GM23338 (cell line): ENCODE measurements at places on chromosomes 5 and 9. TPM values are rescaled to one million over a fixed set of nuclear protein-coding genes. Genes with fewer than 3 reads are reported as not detected.
A peak's percentile ranks its signal among the peaks of the same experiment; 100 is the strongest.

DNA sequence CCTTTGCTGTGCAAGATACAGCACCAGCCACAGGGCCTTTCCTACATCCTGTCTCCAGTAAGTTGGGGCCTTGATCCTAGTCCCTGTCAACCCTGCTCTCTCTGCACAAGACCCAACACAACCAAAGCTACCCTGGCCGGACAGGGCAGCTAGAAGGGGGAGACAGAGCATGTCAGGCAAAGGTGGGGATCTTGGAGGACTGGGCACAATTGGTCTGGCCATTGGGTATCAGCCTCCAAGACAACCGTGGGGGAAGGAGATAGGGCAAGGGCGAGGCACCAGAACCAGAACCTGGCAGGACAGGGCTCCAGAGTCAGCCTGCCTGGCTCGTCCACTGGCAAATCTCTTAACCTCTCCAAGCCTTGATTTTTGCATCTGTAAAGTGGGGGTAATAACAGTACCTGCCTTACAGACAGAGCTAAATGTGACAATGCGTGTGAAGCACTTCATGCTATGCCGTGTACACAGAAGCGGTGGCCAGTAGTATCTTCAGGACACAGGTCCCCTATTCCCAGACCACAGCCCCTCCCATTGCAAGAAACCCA lies 51.6 kb upstream of the CDKN2AIPNL start:
- H3K36me3 ChIP-seq = no peaks in the 10 kb centered on the region
- H3K27me3 ChIP-seq = no peaks in the 10 kb centered on the region
- no peak overlapping the region for H3K27ac ChIP-seq

- H3K36me3 ChIP-seq = no peaks in the 10 kb centered on the region
- H3K27ac ChIP-seq = no peak overlapping the region
- no peak overlapping the region for H3K4me3 ChIP-seq
- no peaks in the 10 kb centered on the region for H3K27me3 ChIP-seq
These were observed 328.4 kb downstream of the ARHGEF28 start for GRCh38 chr5:73954381-73954780.

DNA sequence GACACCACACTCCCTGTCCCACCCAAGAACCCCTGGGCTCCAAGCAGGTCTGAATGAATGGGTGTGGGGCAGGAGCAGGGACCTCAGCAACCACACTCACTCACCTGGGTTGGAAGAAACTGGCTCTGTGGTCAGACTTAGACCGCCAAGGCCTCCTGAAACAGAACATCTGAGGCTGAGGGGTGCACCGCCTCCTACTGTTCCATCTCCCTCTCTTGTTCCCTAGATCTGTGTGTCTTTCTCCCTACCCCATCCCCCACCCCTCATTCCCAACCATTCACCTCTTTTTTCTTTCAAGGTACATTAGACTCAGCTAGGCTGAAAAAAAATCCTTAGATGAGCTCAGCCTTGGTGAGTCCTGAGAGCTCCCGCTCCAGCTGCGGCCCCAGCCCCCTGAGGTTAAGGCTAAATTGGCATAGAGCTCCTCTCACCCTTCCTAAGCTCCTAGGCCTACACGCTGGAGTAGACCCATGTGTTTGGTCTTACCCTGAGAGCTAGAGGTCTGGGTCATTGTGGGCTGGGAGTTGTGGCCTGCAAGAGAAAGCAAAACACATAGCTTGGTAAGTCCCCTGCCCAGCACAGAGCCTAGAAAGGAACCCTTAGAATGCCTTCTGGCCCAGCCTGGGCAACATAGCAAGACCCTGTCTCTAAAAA lies 4.8 kb downstream of the ECSCR start:
- no peak for DNase-seq
- H3K4me1 ChIP-seq = peaks cover 16% of the 10 kb centered on the region
- no peaks in the 10 kb centered on the region for H3K27me3 ChIP-seq
- no peak overlapping the region for H3K4me3 ChIP-seq

GRCh38 chr5:119789406-119790117 lies 160.2 kb downstream of the FAM170A start:
- no peak for DNase-seq
- H3K4me1 ChIP-seq = no peaks in the 10 kb centered on the region
- no peaks in the 10 kb centered on the region for H3K27me3 ChIP-seq
- H3K27ac ChIP-seq = no peak overlapping the region
- H3K36me3 ChIP-seq = no peaks in the 10 kb centered on the region

- no peaks in the 10 kb centered on the region for H3K36me3 ChIP-seq
- 0 out of 2 replicates have a peak, but pooled peaks cover 6% of the 10 kb centered on the region for H3K27me3 ChIP-seq
- H3K4me1 ChIP-seq = no peaks in the 10 kb centered on the region; the same call in 1 of the 2 replicates
- DNase-seq = no peak
These were observed 8.4 kb upstream of the KIF12 start for GRCh38 chr9:114107286-114108001.

GRCh38 chr5:97026721-97027120 lies 90.8 kb downstream of the LNPEP start:
- H3K4me3 ChIP-seq = no peak overlapping the region
- no peaks in the 10 kb centered on the region for H3K4me1 ChIP-seq
- no peaks in the 10 kb centered on the region for H3K27me3 ChIP-seq
- no peak overlapping the region for H3K27ac ChIP-seq

- H3K27ac ChIP-seq = no peak overlapping the region
- DNase-seq = peak; percentile 40
- peaks cover 22% of the 10 kb centered on the region for H3K4me1 ChIP-seq
- H3K4me3 ChIP-seq = 0 out of 2 replicates have a peak overlapping the region, but pooled peaks have one; percentile 36
These were observed 241.4 kb upstream of the ZNF462 start for GRCh38 chr9:106621313-106622163.

GRCh38 chr5:143567583-143568504 lies 164.4 kb upstream of the NR3C1 start:
- H3K4me3 ChIP-seq = no peak overlapping the region
- no peaks in the 10 kb centered on the region for H3K27me3 ChIP-seq
- no peak overlapping the region for H3K27ac ChIP-seq
- DNase-seq = no peak

DNA sequence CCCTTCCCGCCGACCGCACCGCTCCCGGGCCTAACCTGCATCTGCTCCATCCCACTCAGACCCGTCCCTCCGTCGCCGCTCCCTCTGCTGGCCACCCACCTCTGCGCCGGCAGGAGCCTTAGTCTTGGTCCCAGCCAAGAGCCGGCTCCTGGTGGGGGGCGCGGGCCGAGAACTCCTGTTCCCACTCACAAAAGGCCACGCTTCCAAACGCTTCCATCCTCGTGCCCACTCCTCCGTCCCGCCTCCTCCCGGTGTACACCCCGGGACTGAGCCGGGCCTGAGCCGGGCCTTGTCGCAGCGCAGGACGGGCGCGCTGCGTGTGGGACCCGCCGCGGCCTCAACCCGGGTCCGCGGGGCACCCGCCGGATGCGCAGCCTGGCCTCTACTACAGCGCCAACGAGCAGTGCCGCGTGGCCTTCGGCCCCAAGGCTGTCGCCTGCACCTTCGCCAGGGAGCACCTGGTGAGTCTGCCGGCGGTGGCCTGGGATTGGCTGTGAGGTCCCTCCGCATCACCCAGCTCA lies 7.5 kb downstream of the ADAMTS13 start:
- H3K27me3 ChIP-seq = peaks cover 6% of the 10 kb centered on the region
- DNase-seq = peak; percentile 92
- H3K4me3 ChIP-seq = peak overlapping the region; percentile 70
- no peak overlapping the region for H3K27ac ChIP-seq
- no peaks in the 10 kb centered on the region for H3K36me3 ChIP-seq

- no peak overlapping the region for H3K27ac ChIP-seq
- no peaks in the 10 kb centered on the region for H3K36me3 ChIP-seq
- DNase-seq = no peak
- peaks cover 4% of the 10 kb centered on the region; the same call in 1 of the 2 replicates for H3K4me1 ChIP-seq
- H3K4me3 ChIP-seq = no peak overlapping the region
These were observed 19.7 kb downstream of the PTTG1 start for GRCh38 chr5:160441311-160441781.

DNA sequence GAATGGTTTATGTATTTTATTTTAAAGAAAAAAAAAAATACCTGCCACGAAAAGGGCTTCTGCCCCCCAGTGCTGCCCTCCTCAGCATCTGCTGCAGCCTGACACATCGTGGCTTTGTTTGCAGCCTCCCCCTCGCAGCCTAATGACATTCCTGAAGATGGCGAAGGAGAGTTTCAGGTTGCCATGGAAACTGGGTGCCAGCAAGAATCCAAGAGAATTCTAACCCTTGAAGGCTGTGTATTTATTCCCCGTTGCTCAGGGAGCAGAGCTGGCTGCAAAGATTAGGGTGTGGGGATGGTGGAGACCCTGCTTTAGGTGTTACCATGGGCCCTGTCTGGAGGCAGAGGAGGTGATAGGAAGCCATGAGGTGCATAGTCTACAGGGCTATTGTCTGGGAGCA lies 126.6 kb downstream of the NSG2 start:
- no peak overlapping the region for H3K4me3 ChIP-seq
- no peak overlapping the region for H3K27ac ChIP-seq
- H3K27me3 ChIP-seq = no peaks in the 10 kb centered on the region
- peak; percentile 78 for DNase-seq

DNA sequence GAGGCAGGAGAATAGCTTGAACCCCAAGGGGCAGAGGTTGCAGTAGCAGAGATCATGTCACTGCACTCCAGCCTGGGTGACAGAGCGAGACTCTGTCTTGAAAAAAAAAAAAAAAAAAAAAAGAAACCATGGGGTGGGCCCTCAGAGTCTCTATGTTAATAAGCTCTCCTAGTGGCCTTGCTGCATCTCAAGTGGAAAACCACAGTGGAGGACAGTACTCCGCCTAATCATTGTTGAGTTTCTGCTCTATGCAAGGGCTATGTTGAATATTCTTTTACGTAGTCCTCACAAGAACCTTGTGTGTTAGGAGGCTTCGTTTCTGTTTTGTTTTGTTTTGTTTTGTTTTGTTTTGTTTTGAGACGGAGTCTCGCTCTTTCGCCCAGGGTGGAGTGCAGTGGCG lies 48.9 kb downstream of the TJP2 start:
- no peaks in the 10 kb centered on the region for H3K27me3 ChIP-seq
- no peak for DNase-seq
- H3K36me3 ChIP-seq = peaks cover 27% of the 10 kb centered on the region
- no peak overlapping the region for H3K4me3 ChIP-seq

DNA sequence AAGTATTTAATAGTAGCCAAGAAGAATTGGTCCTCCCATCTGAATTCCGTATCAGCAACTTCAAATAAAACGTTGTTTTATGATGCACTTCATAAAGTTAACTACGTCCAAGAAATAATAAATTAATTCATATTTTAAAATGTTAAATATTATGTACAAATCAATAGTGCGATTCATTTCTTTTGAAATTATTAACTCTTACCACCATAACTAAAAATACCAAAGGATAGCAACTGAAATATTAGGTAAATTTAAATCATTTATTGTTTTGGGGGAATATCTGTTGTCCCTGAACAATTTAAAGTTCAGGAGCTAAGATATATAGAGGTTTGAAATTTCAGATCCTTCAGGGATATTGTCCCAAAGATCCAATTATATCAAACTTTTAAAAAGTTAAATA lies at the start of gene OR2K2:
Gene OR2K2 (minus strand): TSS at position 101 of the 400 bp plus-strand sequence. CDS start 1,791 bp downstream, outside the sequence.
- H3K27ac ChIP-seq = no peak within 1 kb of the TSS
- no peaks in the 10 kb centered on the region; the same call in 1 of the 2 replicates for H3K4me1 ChIP-seq
- H3K27me3 ChIP-seq = no peaks in the 10 kb centered on the region
- no peak for DNase-seq

DNA sequence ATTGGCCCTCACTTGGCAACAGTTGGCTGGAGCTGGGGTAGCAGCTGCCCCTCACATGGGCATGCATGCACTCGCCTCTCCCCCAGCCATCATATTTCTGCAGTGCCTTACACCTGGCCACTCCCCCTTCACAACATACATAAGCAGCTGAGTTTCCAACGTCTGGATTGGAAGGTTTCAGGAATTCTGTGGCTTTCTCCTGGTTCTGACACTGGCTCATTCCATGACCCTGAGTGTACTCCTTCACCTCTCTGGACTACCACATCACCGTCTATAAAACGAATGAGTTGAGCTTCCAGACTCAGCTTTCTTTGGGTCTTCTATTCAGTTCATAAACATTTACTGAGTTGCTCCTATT lies 84.3 kb downstream of the GALNT10 start:
- no peaks in the 10 kb centered on the region for H3K27me3 ChIP-seq
- no peak overlapping the region for H3K4me3 ChIP-seq
- H3K27ac ChIP-seq = no peak overlapping the region
- no peaks in the 10 kb centered on the region for H3K36me3 ChIP-seq

DNA sequence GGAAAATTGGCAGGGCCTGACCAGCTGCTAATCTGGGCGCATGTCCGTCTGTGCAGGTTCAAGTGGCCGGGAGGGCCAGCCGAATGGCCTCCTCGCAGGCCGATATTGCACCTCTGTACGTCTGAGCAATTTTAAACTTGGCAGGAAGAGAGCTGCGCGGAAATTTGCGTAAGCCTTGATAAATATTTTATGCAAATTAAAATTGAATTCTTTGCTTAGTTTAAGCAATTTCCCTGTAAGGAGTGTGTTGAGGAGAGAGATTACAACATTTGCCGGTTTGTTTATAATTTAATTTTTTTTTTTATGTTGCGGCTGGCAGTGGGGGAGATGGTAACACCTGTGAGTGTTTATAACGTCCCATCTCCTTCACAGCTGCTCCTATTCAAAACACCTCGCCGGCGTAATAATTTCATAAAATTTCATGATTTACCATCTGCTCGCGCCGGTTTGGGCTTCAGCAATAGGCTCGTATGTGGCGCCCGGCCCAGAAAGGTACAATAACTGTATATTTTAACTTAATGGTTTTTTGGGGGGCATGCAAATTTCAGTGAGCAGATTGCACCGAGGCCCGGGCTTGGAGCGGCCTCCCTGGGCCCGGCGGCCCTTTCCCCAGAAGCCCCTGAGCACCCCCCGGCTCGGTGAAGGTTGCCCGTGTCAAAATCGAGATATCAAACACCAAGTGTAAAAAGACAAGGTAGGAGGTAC lies 269.4 kb upstream of the MVB12B start:
- H3K27me3 ChIP-seq = no peaks in the 10 kb centered on the region
- no peak for DNase-seq
- H3K4me1 ChIP-seq = no peaks in the 10 kb centered on the region; the same call in 1 of the 2 replicates
- H3K27ac ChIP-seq = no peak overlapping the region
- H3K36me3 ChIP-seq = no peaks in the 10 kb centered on the region

- DNase-seq = no peak
- no peaks in the 10 kb centered on the region for H3K36me3 ChIP-seq
- H3K4me1 ChIP-seq = no peaks in the 10 kb centered on the region
- no peak overlapping the region for H3K4me3 ChIP-seq
- H3K27ac ChIP-seq = no peak overlapping the region
These were observed 9.4 kb downstream of the SLC6A19 start for GRCh38 chr5:1210832-1211251.

SV2C gene
- total RNA-seq = 0.07 and 0.12 TPM in 2 replicates

DNAI1 gene
- 0.19 and 1.0 TPM in 2 replicates for total RNA-seq

ZNF169 gene
- total RNA-seq = 7.4 and 7.9 TPM in 2 replicates

NUDT2 gene
- total RNA-seq = 9.5 and 12.1 TPM in 2 replicates

SLC6A3 gene
- total RNA-seq = 0.85 and 1.0 TPM in 2 replicates

SUSD3 gene
- 13.5 and 20.1 TPM in 2 replicates for total RNA-seq

RANBP3L gene
- total RNA-seq = not detected in 2 replicates

POLR3G gene
- 130 and 147 TPM in 2 replicates for total RNA-seq

INSYN2B gene
- total RNA-seq = 4.4 TPM in 1 of 2 replicates, not detected in the other
